ENCODE measurements at places on chromosomes 12 and 14.

DNA sequence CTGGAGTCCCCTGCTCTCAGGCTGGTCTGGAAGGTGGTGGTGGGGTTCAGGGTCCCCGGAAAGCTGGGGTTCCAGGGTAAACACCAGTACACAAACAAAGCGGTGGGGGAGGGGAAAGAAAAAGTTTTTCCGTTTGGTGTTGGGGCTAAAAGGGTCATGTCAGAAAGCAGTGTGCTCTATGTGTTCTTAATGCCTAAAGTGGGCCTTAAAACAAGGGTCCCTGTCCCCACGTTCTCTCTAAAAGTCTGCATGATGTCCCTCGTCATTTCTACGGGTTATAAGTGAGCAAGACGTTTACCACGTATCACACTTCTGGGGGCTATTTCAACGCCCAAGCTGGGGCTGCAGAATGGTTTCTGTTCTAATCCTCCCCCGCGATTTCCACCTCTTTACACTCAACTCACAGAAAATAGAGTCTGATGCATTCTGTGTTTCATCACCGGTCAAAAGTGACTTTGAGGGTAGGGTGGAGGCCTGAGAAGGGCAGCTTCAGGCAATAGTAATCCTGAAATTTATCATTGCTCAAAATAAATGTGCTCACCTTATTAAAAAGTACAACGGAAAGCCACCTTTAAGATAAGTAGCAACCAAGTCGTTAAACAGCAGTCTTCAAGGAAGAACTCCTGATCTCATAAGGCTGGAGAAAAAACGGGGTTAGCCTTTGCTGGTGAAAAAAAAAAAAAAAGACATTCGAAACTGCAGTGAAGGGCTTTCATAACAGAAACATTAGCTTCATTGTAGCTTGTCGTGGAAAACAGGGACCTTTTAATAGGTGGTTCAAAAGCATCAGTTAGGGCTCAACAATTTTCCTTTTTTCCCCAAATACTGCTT is 63.9 kb upstream of the PTGR2 start:
- no peak for DNase-seq

- no peak for DNase-seq
Observed at GRCh38 chr12:102971227-102971626, 13.8 kb downstream of the ASCL1 start.

- DNase-seq: peak; percentile 62
Observed at GRCh38 chr14:63308723-63309317, 9.9 kb downstream of the GPHB5 start.

- DNase-seq: no peak
Observed at GRCh38 chr14:63535918-63536317, 7.3 kb downstream of the PPP2R5E start.

DNA sequence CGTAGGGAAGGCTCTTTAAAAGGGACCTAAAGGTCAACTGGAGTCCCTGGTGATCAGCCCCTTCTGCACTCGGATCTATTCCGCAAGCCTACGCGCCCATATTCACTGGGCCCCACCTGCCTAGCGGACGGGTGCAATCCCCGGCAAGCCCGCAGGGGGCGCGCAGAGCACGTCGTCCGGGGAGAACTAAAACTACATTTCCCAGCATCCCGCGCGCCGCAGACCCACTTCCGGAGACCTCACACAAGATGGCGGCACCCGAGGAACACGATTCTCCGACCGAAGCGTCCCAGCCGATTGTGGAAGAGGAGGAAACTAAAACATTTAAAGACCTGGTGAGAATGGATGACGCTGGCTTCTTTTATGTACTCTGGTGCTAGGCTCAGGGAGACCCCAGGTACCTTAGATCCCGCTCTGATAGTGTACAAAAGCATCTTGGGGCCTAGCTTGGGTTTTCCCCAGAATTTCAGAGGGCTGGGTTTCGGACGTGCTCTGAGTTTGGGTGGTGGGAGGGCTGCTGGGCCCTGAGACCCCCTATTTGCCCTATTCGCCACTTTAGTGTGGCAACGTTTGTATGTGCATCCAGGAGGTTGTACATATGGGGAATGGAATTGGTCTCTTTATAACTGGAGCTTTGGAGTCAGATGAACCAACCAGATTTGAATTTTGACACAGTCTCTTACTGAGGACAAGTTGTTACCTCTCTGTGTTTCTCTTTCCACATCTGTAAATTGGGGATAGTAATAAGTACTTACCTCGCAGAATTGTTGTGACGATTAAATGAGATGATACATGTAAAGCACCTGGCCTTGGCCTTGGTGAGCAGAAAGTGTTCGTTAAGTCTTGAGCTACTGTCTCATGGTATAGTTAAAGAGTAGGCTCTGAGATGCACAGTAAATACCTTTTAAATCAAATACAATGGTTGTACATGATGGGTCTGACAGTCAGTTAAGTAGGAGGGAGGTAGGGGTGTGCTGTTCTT is at the start of gene DDX47:
Gene DDX47 (plus strand): TSS at position 227 of the 982 bp plus-strand sequence. CDS start 22 bp downstream, at position 249.
- DNase-seq: peak; percentile 91

DNA sequence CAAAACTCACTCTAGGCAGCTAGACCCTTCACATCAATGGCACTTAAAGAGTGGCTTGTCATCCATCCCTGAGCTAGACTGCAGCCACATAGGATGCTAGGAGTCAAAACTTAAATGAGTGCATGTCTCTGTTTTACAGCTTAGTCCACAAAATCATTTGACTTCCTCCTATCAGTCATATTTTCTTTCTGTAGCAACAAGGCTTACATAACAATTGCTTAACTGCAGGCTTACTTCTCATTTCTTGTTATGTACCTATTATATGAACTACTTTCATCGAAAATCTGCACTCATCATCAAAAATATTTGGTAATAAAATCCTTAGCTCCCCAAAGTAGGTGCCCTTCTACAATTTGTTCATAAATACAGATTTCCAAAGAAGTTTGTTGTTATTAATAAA is 30.1 kb downstream of the CLEC1A start:
- no peak for DNase-seq

DNA sequence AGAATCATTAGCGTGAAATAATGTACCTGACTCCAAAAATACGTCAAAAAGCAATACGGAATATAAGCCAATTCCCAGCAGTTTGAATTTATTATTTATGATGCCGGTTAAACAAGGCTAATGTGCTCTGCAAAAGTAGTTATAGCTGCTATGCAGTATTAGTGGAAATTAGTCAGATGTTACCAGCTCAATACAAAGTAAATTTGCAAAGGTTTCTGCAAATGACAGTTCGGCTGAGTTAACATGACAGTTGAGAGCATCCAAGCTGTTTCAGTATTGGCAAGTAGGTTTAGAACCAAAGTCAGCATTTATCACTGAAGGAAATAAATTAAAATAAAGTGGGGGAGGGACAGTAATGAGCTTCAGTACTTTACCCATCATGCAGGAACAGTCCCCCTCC is 1665.8 kb upstream of the FLRT2 start:
- no peak for DNase-seq

- no peak for DNase-seq
Observed at GRCh38 chr12:104582739-104583138, 126.0 kb downstream of the CHST11 start.

DNA sequence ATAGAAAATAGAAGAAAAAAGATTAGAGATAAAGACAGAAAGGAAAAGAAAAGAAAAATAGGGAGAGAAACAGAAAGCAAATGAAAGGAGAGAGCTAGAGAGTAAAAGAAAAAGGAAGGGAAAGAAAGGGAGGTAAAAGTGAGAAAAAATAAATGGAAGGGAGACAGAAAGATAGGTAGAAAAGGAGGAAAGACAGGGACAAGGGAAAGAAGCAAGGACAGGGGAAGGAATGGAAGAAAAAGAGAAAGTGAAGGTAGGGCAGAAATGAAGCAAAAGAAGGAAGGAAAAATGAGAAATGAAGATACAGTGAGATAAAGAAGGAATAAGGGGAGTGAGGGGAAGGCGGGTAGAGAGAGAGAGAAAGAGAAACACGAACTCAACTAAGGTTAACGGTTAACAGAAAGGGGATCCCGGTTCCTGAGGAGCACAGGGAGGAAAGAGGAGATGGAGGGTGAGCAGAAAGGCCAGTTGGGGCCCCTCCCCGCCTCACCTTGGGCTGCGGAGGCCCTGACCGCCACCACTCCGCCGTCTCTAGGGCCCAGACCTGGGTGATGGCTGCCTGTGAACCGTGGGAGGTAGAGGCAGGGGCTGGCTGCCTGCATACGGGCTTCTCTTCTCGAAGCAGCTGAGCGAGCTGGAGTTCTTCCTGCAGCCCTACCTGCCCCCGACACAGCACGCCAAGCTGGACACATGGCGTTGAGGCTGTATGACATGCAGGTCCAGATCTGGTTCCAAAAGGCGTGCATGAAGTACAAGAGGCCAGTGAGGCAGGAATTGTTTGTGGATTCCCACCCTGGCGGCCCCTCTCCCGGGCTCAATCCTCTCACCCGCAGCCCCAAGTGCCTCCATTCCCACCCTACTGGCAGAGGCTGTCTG is 59.5 kb downstream of the SMUG1 start:
- no peak for DNase-seq

GRCh38 chr12:120767071-120768024 is 41.7 kb downstream of the ACADS start:
- DNase-seq: no peak

DNA sequence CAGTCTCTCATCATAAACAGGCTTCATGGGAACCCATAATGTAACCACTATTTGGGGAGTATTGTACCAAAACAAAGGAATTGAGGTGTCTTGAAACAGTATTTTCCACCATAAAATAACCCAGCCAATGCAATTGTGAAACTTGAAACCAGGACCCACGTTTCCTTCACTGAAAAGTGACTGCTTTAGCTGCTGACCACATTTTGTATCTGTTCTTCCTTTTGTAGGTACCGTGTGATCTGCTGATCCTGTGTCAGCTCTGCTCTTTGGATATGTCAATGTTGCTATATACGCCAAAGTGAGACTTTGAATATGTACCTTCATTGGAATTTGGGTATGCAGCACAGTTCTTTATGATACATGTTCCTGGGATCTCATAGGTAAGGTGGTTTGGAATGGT is 95.1 kb upstream of the CNTN1 start:
- DNase-seq: no peak

- no peak for DNase-seq
Observed at GRCh38 chr14:86766469-86766868, 1226.5 kb downstream of the GALC start.

- DNase-seq: no peak
Observed at GRCh38 chr12:51621156-51621922, 30.3 kb downstream of the SCN8A start.

DNA sequence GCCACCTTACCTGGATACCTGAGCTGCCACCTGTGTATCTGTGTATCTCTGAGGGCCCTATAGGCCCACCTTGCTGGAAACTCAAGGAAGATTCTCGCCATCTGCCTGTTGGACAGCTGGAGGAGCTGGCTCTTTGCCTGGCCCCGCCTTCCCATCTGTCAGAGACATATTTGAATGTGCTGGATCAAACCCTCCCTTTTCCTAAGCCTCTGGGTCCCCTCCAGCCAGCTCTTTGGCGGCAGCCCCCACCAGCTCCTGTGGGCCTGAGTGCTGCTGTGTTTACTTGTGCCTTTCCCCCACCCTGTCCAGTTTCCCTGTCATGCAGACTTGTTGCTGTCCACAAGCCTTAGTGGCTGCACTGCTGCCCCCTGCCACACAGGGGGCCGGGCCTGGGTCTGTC is 55.9 kb upstream of the SRSF5 start:
- DNase-seq: peak; percentile 94

GRCh38 chr12:100075598-100075997 is 67.1 kb downstream of the BLTP3B start:
- DNase-seq: no peak

GRCh38 chr12:65022421-65022820 is 98.7 kb downstream of the WIF1 start:
- no peak for DNase-seq

- DNase-seq: no peak
Observed at GRCh38 chr12:46230306-46230705, 38.5 kb downstream of the SLC38A1 start.

- DNase-seq: no peak
Observed at GRCh38 chr14:94771158-94771905, 1.4 kb upstream of the GSC start.

GRCh38 chr12:2273288-2273687 is 220.5 kb downstream of the CACNA1C start:
- DNase-seq: no peak

- DNase-seq: no peak
Observed at GRCh38 chr12:24062642-24063245, 113.3 kb upstream of the SOX5 start.

DNA sequence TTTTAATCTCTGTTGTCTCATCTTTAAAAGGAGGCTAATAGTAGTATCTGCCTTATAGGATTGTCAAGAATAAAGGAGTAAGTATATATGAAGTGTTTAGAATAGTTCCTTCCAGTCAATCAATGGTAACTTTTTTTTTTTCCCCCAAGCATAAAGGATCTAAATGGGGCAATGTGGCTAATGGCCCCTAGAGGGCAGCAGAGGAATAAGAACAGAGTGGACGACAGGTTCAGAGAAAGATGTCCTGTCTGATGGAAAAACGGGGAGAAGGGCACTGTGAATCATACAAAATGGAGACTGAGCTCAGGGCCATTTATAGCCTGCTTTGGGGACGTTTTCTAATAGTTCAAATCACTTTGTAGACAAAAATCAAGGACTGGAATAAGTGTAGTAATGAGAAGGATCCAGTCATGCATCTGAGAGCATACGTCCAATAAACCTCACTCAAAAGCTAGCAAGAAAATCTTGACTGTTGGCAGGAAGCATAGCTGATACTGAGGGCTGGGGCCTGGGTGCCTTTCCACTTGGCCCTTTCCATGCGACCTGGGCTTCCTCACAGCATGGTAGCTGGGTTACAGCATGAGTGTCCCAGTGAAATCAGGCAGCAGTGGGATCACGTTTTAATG is 51.3 kb downstream of the IFNG-AS1 start:
- DNase-seq: peak; percentile 85

- DNase-seq: no peak
Observed at GRCh38 chr12:25788707-25789442, 169.6 kb upstream of the RASSF8 start.

GRCh38 chr12:49626169-49626835 is 2.9 kb downstream of the PRPF40B start:
- no peak for DNase-seq

DNA sequence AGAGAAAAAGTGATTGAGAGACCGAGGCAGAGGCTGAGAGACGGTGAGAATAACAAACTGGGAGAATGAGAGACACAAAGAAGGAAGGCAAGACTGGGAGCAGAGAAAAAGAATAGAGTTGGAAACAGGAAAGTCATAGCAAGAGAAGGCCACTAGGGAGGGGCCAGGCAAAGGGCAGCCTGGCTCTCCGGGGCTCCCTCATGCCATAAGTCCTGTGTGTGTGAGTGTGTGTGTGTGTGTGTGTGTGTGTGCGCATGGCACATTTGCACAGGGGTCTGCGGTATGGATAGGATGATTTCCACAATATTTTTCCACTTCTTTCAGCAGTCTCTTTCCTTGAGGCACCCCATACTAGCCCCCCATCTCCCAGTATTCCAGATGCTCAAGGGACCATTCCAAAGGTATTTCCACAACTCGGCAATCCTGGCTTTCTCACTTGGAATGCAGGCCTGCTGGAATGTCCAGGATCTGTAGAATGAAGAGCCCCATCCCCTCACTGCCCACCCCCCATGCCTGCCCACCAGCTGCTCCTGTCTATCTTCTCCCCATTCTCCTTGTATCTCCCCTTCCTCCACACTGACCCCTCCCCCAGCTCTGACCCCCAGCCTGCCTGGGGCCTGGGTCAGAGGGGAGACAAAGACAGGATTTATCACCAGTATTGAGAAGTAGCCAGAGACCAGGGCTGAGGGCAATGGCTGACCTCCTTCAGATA is 9.0 kb downstream of the GPR84 start:
- DNase-seq: no peak

All from NCI-H1105 treated with DMSO at 0.1 percent for 48 hours (cell line).